Stimulated activated naive CD8-positive, alpha-beta T cell treated with anti-CD3 and anti-CD28 coated beads, Interleukin-15, amount 100 ng/mL, for 72 hours (primary cell): ENCODE measurements at places on chromosomes 12 and 14.

- no peak for DNase-seq
Observed at GRCh38 chr12:120761519-120761934, 35.9 kb downstream of the ACADS start.

- DNase-seq = no peak
Observed at GRCh38 chr12:73181244-73181643, 909.1 kb downstream of the TRHDE start.

DNA sequence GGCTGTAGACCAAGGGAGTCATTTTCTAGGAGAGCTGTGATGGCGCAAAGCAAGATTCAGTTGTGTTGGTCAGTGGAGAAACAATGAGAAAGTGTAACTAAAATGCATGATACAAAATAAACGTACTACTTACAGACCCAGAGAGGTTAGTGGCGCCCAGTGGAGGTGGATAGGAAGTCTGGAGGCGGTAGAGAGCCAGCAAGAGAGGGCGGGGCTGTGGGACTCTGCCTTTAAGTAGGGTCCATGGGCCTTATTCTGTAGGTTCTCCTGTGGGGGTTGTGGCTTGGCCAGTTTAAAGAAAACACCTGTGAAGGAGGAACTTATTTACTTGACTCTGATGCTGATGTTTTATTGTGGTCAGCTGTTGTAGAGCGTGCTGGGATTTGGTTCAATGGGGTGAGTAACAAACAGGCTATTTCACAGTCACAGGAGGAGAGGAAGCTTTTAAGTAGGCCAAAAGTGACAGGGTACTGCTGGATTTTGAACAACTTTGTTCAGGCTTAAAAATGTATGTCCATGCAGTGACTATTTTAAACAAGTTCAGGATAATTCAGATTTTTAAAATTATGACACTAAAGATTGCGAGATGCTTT is 1097.7 kb downstream of the TMTC2 start:
- DNase-seq = no peak

DNA sequence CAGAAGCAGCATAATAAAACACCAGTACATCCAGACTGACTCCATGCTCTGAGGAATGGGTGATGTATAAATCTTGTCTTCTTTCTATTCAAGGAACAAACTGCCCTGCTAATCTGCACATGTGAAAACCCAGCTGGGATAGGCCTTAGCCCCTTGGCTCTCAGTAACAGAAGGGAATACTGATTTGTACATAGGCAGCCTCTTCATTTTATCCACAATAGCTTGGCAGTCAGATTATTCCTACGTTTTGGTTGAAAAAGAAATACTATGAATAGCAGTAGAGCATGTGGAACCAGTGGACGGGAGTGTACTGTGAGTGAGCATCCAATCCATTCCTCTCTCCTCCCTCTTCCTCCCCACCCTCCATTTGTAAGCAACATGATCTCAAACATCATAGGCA is 113.5 kb upstream of the ARHGAP5 start:
- no peak for DNase-seq

- no peak for DNase-seq
Observed at GRCh38 chr14:21534576-21534975, 8.4 kb upstream of the SALL2 start.

GRCh38 chr14:23816371-23816770 is 137.2 kb upstream of the DHRS4 start:
- no peak for DNase-seq

- no peak for DNase-seq
Observed at GRCh38 chr14:42806909-42807315, 1200.2 kb downstream of the LRFN5 start.

DNA sequence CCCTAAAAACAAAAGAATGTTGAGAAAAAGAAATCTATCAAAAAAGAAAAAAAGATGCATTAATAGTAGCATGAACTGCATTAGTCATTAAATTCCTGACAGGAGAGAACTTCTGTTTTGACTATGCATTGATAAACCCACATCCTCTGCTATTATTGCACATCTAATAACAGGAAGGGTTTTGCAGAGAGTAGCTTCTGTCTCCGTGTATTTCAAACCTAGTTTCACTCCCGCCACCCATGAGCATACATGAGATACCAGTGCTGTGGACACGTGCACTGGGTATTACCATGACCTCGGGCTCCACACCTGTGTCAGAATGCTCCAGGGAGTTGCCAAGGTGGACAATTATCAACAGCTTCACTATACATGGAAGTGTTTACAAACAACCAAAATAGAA is 449.1 kb upstream of the SOX5 start:
- no peak for DNase-seq

DNA sequence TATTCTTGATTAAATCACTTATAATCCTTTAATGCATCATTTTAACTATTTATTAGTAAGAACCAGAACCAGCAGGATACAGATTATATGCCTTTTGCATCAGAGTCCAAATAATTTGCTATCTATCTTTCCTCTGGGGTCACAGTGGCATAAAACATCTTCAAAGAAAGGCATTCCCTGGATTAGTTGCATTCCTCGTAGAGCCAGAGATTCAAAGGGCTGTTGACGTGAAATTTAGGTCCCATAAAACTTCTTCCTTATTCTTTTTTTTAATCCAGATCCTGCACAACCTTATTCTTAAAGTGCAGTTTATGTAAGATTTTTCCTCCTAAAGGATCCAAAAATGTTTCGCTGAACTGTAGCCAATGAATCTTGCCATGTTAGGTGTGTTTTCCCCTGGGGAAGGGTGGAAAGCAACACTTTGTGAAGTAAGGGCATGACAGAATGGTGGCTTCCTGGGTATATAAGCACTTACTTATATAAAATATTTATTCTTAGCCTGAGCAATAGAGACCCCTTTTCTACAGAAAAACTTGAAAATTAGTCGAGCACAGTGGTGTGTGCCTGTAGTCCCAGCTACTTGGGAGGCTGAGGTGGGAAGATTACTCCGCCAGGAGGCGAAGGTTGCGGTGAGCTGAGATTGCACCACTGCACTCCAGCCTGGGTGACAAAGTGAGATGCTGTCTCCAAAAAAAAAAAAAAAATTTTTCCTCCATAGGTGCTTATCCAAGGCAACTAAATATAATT is 208.7 kb downstream of the PCNX1 start:
- no peak for DNase-seq

GRCh38 chr12:116135209-116135930 is 142.1 kb downstream of the MED13L start:
- DNase-seq = no peak
